H9 (cell line): ENCODE measurements at places on chromosomes 7 and 10.

DNA sequence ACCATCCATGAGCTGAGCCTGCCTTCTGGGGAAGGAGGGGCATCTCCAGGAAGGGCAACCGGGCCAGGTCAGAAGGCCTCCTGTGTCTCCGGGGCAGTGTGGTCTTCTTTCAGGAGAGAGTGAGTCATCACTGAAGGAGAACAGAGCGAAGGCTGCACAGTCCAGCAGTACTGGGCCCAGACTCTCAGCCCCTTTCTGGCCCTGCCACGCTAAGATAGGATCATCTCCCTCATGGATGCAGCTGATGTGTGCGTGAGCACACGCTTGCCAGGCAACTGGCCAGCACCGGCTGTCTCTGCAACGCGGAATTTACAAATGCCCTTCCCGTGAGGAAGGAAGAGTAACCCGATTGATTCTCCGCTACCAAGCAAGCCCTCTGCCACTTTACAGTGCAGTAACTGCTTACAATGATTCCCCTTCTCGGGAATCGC, 328.2 kb downstream of the TNS3 start:
- DNase-seq = peak; percentile 51

- peak; percentile 60 for DNase-seq
Measured at GRCh38 chr7:103065667-103066066, 8.9 kb downstream of the FBXL13 start.

DNA sequence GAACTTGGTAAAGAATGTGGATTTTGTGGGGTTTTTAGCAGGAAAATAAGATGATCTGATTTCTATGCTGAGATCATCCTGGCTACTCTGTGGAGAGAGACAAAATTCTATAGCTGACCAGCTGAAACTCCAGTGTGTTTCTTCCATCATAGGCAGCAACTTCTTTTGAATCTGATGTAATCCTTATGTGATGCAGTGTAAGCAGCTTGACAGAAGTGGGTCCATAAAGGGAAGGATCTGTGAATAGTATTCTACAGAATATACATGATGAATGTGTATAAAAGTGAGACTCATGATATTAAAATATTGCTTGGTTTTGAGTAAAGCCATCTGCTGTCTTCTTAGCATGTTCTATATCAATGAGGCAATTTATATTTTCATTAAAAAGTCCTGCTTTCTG, 4.4 kb downstream of the MYO3A start:
- no peak for DNase-seq

DNA sequence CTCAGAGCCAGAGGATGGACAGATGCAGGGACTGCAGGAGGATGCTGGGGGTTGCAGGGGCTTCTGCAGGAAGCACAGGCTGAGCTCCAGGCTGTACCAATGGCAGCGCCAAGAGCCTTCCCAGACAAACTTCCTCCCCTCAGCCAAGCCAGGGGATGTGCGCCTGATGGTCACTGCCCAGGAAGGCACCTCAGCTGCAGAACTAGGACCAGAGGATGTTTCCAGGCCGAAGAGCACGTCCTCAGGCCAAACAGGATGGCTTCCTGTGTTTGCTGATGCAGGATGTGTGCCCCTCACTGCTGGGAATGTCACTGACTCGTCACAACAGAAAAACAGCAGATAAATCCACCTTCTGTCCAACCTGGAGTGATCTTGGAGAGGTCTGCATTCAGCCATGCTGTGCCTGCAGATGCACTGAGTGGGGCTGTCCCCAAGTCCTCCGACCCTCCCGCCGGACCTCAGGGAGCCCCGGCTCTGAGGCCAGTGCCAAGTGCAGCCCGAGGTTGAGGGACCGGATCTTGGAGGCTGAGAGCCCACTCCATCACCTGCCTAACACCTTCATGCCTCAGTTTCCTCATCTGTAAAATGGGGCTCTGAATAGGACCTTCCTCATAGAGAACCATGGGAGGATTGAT, 152.5 kb upstream of the CHST15 start:
- DNase-seq = no peak

- no peak for DNase-seq
Measured at GRCh38 chr7:11297126-11297625, 323.5 kb downstream of the PHF14 start.

GRCh38 chr7:26653430-26654399, 210.7 kb downstream of the SKAP2 start:
- no peak for DNase-seq

GRCh38 chr7:39847227-39847626, 102.8 kb upstream of the CDK13 start:
- no peak for DNase-seq

DNA sequence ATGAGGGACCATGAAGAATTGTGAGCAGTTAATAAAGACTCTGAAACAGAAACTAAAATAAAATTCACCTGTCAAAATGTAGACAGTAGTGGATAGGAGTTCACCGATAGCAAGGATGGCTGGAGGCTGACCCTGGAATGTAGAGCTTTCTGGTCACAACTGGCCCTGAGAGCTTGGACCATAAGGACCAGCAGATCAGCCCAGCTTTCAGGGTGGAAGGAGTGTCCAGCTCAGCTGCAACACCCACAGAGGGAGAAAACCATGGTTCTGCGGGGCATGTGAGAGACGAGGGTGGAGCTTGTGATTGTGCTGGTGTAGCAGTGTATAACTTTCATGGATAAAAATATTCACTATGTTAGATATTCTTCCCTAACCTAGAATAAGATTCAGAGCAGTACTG, 199.9 kb downstream of the KCND2 start:
- DNase-seq = no peak

DNA sequence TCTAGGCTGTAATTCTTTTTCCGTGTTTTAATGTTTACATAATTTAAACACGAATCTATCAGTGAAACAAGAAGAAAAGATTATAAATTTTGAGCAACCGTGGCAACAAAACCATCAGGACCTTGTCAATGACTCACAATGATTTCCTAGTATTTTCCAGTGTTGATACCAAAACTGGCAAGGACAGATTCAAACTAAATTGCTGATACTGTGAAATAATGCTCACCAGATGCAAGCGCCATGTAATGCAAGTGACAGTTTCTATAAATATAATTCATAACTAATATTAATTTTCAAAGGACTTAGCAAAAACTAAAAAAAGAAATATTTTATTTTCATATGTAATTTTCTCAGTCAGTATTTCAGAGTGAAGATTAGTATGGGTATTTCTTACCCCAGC, 203.6 kb downstream of the LRRN3 start:
- DNase-seq = no peak

DNA sequence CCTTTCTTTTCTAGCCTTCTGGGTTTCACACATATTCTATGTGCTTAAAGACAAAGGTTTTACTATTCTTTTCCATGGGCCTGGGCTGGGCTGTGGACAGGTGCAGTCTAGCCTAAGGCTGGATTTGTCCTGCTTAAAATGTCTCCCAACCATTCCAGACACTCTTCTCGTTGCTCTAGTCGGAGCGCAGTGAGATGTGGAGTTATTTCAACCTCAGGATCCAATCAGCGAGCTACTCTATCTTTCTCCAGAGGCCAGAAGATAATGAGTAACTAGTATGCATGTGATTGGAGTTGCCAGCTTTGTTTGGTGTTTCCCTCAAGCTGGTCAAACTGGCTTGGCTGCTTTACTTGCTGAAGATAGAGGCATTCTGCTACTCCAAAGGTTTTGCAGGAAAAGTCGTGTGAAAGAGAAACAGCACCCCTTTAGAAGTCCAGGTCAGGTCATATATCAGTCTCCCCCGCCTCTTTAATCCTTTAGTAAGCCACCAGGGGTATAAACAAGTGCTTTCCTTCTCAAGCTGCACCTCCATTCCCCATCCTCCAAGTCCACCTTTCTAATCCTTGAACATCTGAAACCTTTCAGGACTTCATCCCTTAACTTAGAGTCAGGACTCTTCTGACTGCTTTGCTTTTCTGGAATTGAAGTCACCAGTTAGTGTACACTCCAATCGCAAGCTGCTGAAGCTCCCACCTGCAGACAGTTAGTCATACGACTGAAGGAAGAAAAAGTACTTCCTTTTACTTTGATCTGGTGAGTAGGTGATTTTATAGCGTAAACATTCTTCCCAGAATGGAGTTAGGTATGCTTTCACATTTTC, 78.8 kb downstream of the DNMBP start:
- peak; percentile 55 for DNase-seq
